ENCODE measurements at places on chromosomes 11 and 22.

GRCh38 chr22:19223617-19224016, 45.1 kb upstream of the SLC25A1 start:
- no peak for DNase-seq

- no peak for DNase-seq
Observed at GRCh38 chr22:30694640-30695350, at the start of gene OSBP2. Gene OSBP2 (plus strand): TSS chr22:30694874. CDS start chr22:30694910, 36 bp downstream.

DNA sequence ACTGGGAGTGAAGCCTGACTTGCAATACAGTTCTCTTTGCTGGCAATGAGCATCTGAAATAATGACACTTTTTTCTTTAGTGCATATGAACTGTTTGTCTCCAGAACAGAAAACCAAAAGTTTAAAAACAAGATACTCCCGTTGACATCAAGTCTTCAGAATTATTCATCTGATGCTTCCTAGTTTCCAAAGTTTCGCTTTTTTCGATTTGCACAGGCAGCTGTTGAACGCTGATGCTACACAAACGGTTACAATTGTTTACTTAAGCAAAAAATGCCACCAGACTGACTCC, 612 bp upstream of the BIRC2 start:
- no peak for DNase-seq

DNA sequence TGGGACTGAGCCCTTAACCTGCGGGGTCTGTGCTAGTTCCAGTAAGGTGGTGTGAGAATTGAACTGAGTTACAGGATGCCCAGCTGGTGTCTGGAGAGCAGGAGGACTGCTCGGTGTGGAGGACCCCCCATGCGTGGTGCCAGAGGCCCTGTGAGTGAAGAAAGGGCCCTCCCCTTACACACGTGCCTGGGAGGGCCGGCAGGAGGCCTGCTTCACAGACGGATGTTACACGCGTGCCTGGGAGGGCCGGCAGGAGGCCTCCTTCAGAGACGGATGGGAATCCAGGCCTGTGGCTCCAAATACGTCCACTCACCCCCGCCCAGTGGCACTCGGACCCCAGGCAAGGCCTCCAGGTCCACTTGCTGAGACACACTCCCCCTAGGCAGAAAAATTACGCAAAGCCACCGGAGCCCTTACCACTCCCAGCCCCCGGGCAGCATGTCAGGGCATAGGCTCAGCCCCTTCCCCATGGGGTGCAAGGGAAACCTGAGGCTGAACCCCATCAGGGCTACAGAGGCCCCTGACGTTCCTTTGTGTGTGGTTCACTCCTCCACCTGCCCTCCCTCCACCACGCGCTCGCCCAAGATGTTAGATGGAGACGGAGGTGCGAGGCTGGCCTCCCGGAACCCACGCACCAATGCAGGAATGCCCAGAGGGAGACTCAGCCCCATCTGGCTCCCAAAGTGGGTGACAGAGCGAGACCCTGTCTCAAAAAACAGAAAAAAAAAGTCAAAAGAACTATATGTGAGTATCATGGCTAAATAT, 227.8 kb downstream of the BRD1 start:
- DNase-seq: no peak

GRCh38 chr22:19640306-19640705, 74.0 kb upstream of the SEPTIN5 start:
- no peak for DNase-seq

DNA sequence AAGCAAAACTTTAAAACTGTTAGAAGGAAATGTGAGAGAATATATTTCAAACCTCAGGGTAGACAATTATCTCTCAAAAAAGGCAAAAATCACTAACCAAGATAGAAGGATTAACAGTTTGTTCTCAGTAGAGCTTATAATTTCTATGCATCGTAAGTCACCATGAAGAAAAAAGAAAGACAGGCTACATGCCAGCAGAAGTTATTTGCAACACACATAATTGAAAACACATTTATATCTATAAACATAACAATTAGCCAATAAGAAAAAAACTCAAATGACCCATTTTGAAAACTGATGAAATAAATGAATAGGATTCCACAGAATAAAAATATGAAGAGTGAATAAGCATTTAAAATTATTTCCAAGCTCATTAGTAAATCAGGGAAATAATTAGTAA, 24.4 kb upstream of the SNX19 start:
- no peak for DNase-seq

GRCh38 chr11:128625326-128625725, 38.0 kb upstream of the ETS1 start:
- no peak for DNase-seq

GRCh38 chr11:123537726-123538125, 107.7 kb downstream of the GRAMD1B start:
- DNase-seq: no peak

- DNase-seq: no peak
Observed at GRCh38 chr11:44279483-44279882, 30.5 kb downstream of the ALX4 start.

Data from DND-41 (cell line).